A549 treated with CpdA at 1 μM for 4 hours (cell line): ENCODE measurements at places on chromosomes 5 and 9. TPM values are rescaled to one million over a fixed set of nuclear protein-coding genes. Genes with fewer than 3 reads are reported as not detected.

The ENC1 gene
- 13.3 to 15.0 TPM (median 13.8 TPM) in 5 replicates for total RNA-seq

The TRIM7 gene
- 27.2 to 44.1 TPM (median 42.4 TPM) in 5 replicates for total RNA-seq

The UGT3A2 gene
- total RNA-seq: not detected in 5 replicates

The SH3GLB2 gene
- 34.4 to 53.8 TPM (median 47.7 TPM) in 5 replicates for total RNA-seq

The GAS1 gene
- total RNA-seq: 0.05 to 0.13 TPM (median 0.10 TPM) in 5 replicates

The IL4 gene
- total RNA-seq: not detected in 5 replicates

The TRIM36 gene
- 1.5 to 1.7 TPM (median 1.7 TPM) in 5 replicates for total RNA-seq

The AP3B1 gene
- total RNA-seq: 31.7 to 33.9 TPM (median 32.9 TPM) in 5 replicates

The ORM1 gene
- 0.07 to 0.18 TPM in 2 of 5 replicates, not detected in the others for total RNA-seq

The PAXX gene
- total RNA-seq: 49.2 to 83.7 TPM (median 73.5 TPM) in 5 replicates

The FBP1 gene
- not detected in 5 replicates for total RNA-seq

The VLDLR gene
- total RNA-seq: 17.8 to 24.5 TPM (median 22.4 TPM) in 5 replicates

The RALGPS1 gene
- 1.3 to 4.0 TPM (median 2.0 TPM) in 5 replicates for total RNA-seq

The CNOT6 gene
- 18.2 to 22.8 TPM (median 20.4 TPM) in 5 replicates for total RNA-seq

The PCDHGB5 gene
- 1.9 to 2.8 TPM (median 2.4 TPM) in 5 replicates for total RNA-seq

The ADGRV1 gene
- 0.74 to 1.1 TPM (median 0.80 TPM) in 5 replicates for total RNA-seq

The ST6GALNAC4 gene
- 14.4 to 25.1 TPM (median 22.1 TPM) in 5 replicates for total RNA-seq

The ADAMTSL1 gene
- total RNA-seq: 0.07 to 0.18 TPM (median 0.07 TPM) in 3 of 5 replicates, not detected in the others

The SLC6A3 gene
- total RNA-seq: 0.05 to 0.14 TPM (median 0.08 TPM) in 5 replicates

The ARL10 gene
- total RNA-seq: 0.48 to 1.7 TPM (median 0.65 TPM) in 5 replicates

The BTNL3 gene
- total RNA-seq: not detected in 5 replicates

The CCDC180 gene
- 0.15 to 0.94 TPM (median 0.86 TPM) in 5 replicates for total RNA-seq

The MLANA gene
- total RNA-seq: not detected in 5 replicates

The SAPCD2 gene
- 13.9 to 28.6 TPM (median 24.4 TPM) in 5 replicates for total RNA-seq

The AK8 gene
- total RNA-seq: 0.84 to 1.4 TPM (median 1.2 TPM) in 5 replicates

The KLHL3 gene
- 0.16 to 0.53 TPM (median 0.29 TPM) in 5 replicates for total RNA-seq

The SLC46A2 gene
- not detected in 5 replicates for total RNA-seq

The NDUFB6 gene
- 103 to 119 TPM (median 109 TPM) in 5 replicates for total RNA-seq

The TMOD1 gene
- total RNA-seq: 3.0 to 3.7 TPM (median 3.1 TPM) in 5 replicates

The NKD2 gene
- 10.7 to 13.1 TPM (median 12.0 TPM) in 5 replicates for total RNA-seq

The STXBP1 gene
- 16.1 to 18.6 TPM (median 17.9 TPM) in 5 replicates for total RNA-seq

The OBP2B gene
- not detected in 5 replicates for total RNA-seq

The SPATA31D4 gene
- total RNA-seq: not detected in 5 replicates

The ACER2 gene
- 1.9 to 2.7 TPM (median 2.6 TPM) in 5 replicates for total RNA-seq

The RANBP17 gene
- total RNA-seq: 1.9 to 3.1 TPM (median 2.3 TPM) in 5 replicates

The ADRB2 gene
- total RNA-seq: 0.56 to 0.93 TPM (median 0.59 TPM) in 5 replicates

The DMRT3 gene
- not detected in 5 replicates for total RNA-seq

The OCLN gene
- total RNA-seq: 10.4 to 17.4 TPM (median 11.9 TPM) in 5 replicates

The FOXD4L3 gene
- total RNA-seq: 0.06 to 0.24 TPM (median 0.14 TPM) in 3 of 5 replicates, not detected in the others

The WNK2 gene
- total RNA-seq: 5.9 to 7.7 TPM (median 6.6 TPM) in 5 replicates

The SPATA31E1 gene
- 0.01 to 0.03 TPM in 2 of 5 replicates, not detected in the others for total RNA-seq

The SPINK4 gene
- not detected in 5 replicates for total RNA-seq

The CYFIP2 gene
- total RNA-seq: 15.3 to 21.0 TPM (median 20.7 TPM) in 5 replicates

The PCDHB14 gene
- 0.06 to 0.13 TPM (median 0.09 TPM) in 5 replicates for total RNA-seq

The TMEM38B gene
- 16.0 to 19.5 TPM (median 16.7 TPM) in 5 replicates for total RNA-seq

The CAMK2A gene
- total RNA-seq: 0.87 to 1.4 TPM (median 1.1 TPM) in 5 replicates

The TMEM232 gene
- total RNA-seq: 0.10 to 0.35 TPM (median 0.31 TPM) in 3 of 5 replicates, not detected in the others

The PAIP1 gene
- total RNA-seq: 102 to 127 TPM (median 112 TPM) in 5 replicates

The ADRA1B gene
- 7.5 to 10.2 TPM (median 9.9 TPM) in 5 replicates for total RNA-seq

The CARTPT gene
- not detected in 5 replicates for total RNA-seq

The ANKRD31 gene
- 0.03 to 0.12 TPM (median 0.07 TPM) in 5 replicates for total RNA-seq

The SLC23A1 gene
- 0.70 to 1.6 TPM (median 1.3 TPM) in 5 replicates for total RNA-seq

The AMBP gene
- 5.2 to 9.8 TPM (median 8.2 TPM) in 5 replicates for total RNA-seq

The CDHR2 gene
- 0.04 to 0.15 TPM (median 0.10 TPM) in 4 of 5 replicates, not detected in the other for total RNA-seq

The ZNF169 gene
- 1.6 to 2.2 TPM (median 2.0 TPM) in 5 replicates for total RNA-seq

The OR1L1 gene
- not detected in 5 replicates for total RNA-seq

The ARSI gene
- 33.5 to 52.9 TPM (median 42.9 TPM) in 5 replicates for total RNA-seq

The GPR150 gene
- total RNA-seq: 0.07 to 0.15 TPM (median 0.08 TPM) in 4 of 5 replicates, not detected in the other

The PCDHGA6 gene
- total RNA-seq: 0.13 to 0.28 TPM (median 0.22 TPM) in 5 replicates
